Panc1 (cell line): ENCODE measurements at places on chromosomes 5 and 9.

- DNase-seq, result no peak
These were observed 27.4 kb upstream of the FAM120AOS start for GRCh38 chr9:93480728-93481324.

DNA sequence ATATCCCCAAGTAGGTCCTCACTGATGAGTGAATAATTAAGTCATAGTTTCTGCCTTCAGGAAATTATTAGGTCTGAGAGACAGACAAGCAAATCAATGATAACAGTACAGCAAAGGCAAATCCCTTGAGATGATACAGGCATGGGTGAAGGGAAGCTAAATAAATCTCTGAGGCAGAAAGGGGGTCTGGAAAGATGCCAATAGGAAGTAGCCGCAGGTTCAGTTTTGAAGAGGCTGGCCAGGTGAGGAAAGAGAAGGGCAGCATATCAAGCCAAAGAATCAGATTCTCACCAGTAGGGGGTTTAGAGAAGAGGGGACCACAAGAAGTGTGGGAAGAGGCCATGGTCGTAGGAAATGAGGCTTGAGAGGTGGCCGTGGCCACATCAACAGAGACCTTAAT, 85.8 kb downstream of the KIAA1958 start:
- no peak for DNase-seq

DNA sequence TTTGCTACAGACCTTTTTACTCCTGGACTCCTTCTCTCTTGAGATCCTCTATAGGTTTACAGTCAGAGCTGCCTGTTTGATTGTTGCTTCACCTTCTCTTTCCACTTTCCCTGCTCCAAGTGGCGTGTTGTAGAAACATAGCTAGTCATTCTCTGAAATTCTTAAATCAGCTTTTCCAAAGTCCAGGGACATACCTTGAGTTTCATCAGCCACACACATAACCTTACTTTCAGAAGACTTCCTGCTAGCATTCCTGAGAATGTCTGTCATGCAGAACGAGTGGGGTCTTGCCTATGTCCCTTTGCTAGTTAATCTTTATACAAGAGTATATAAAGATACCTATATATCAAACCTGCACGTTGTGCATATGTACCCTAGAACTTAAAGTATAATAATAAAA, 230.3 kb upstream of the ZNF462 start:
- no peak for DNase-seq

DNA sequence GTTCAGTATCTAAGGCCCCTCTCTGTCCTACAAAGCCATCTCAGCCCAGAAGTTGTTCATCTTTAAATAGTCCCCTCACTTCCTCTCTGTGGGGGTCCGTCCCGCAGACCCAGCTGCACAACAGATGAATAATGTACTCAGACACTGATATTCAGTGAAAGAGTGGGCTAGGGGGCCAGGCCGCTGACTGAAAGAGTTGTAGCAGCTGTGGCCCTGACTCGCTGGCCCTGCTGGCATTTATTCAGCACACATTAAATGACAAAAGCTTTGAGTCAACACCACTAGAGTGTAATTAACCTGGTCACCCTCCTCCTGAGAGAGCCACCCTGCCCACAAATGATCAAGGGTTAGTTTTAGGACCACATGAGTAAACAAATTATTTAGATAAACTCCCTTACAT, 76.3 kb downstream of the MED10 start:
- no peak for DNase-seq

DNA sequence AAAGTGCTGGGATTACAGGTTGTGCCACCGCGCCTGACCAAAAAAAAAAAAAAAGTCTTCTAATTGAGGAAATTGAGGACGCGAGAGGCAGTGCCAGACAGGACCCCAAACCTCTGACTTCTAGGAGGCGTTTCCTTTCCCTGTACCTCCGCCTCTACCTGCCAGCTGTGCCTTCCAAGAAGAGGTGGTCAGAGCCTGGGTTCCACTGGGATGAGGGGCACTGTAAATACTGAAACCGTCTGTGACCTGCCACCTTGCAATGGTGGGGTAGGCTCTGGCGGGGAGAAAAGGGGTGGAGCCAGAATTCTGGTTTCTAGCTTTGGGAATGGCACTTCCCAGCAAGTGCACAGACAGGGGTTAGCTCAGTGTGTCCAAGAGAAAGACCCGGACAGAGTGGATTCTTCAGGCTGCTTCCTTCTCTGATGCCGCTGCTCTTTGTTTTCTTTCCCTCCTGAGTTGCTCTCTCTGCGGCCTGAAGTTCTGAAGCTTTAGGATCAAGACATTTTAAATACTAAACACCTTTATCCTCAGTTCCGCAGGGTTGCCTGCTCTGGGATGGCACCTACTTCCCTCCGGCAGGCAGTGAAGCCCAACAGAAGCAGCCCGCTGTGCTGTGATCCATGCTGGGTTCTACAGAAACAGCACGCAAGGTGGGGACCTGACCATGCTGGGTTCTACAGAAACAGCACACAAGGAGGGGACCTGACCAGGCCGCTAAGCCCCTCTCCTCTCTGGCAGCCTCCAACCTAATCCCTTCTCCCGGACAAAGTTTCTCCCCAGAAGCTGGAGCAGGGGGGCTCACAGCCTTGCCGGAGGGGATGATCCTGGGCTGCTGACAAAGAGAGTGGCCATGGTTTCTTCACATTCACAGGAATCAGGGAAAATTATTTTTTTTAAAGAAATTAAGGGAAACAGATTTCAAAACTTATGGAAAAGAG, 65.2 kb downstream of the OTULIN start:
- DNase-seq, result no peak
